Activated CD4-positive, CD25-positive, alpha-beta regulatory T cell treated with anti-CD3 and anti-CD28 coated beads, Interleukin-2, amount 50 U/mL, for 16 hours (primary cell): ENCODE measurements at places on chromosomes 6 and 20.

DNA sequence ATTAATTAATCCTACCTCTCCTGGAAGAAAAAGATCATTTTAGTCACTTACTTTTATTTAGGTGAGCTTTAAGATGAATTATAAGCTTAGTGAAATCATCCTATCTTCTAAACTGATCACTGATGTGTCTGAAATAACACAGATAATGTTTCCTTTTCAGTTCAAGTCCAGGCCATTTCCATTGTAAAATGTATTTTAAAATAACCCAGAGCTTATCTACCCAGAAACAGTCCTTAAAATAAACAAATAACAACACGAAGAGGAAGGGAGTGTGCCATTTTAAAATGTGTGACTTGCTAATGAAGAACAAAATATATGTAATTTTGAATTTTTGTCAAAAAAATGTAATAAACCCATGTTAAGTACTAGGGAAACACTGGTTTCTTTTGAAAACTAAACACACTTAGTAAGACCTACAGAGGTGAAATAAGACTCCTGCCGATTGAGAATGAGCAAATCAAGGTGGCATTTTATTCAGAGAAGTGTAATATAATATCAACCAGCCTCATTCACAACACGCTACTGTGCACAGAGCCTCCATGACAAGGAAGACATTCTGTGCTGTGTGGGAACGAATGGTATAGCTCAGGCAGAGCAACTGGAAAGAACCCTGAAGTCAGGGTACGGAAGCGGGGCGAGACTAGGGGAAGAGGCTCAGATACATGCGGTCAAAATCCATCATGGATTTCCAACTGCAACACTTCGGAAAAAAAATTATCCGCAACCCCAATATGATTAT lies 7.7 kb downstream of the LRP11 start:
- DNase-seq = no peak

DNA sequence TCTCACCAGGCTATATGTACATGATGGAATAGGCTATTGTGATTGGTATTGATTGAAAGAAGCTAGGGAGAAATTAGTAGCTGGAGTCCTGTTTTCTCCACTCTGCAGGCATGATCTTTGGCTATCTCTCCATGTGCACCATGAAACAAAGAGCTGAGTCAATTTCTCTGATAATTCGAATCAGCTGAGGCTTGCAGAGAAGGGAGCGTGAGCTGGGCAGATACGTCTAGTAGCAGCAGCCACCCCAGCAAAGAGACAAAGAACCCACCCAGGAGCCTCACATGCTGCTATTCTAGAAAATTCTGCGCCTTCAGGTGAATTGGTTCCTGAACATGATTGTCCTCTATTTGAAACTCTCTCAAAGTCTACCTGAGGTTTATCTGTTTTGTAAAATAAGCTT lies 6.9 kb upstream of the SGK1 start:
- no peak for DNase-seq

DNA sequence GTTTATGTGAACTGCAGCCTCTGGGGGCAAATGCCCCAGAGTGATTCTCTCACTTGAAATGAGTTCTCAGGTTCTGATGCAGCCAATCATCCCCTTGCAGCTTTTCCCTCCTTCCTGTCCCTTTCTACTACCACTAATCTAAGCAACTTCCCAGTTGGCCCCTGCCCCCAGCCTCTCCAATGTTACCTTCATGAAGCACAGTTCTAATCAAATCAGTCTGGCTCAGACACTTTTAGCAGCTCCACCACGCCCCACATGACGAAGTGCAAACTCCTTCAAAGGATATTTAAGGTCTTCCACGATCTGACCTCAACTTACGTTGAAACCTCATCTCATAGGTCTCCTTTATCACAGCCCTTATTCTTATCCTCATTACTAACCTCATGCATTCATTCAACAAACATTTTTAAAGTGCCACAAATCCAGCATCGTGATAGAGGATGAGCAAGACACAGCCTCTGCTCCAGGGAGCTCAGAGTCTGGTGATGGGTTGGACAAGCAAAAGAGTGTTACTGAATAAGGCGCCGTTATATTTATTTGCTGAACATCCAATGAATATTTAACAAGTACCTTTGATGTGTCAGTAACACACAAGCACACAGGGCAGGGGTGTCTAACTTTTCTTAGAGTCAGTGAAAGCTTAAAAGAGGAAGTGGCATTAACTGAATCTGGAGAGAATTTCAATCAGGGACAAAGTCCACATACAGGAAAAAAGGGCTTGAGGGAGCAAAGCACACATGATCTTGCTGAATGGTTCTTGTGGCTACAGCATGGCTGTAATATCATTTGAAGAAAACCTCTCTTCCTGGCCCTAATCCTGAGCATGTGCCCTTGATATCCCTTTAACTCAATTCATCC lies 20.4 kb upstream of the DTNBP1 start:
- DNase-seq = no peak

DNA sequence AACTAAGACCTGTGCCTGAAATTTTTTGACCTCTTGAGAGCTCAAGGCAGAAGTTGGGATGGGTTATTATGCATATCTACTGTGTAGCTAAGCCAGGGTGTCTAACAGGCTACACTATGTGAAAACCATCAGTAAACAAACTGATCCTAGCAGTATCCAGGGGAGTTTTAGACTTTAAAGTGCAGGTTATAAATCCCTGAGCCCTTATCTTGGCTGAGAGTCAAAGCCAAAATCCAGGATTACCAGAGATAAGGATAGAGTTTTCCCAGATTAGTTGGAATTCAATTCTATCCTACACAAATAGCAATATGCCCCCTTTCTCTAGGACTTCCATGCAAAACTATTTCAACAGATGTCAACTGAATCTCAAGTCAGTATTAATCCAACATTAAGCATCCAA lies 1229.7 kb downstream of the GRIK2 start:
- no peak for DNase-seq

DNA sequence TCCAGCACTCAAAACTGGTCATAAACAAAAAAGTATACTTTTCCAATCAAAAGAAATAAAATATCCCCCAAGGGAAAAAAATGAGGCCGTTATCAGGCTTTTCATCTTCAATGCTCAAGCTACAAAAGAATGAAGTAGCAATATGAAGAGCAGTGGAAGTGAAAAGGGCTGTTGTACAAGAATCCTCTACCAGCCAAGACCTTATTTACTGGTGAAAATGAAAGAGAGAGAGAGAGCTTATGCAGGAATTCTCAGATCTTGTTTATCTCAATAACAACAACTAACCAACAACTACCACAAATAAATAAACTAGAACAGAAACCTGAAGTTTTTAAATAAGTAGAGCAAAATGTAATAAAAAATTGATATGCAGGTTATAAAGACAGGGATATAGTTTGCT lies 400.6 kb downstream of the HDGFL1 start:
- no peak for DNase-seq

DNA sequence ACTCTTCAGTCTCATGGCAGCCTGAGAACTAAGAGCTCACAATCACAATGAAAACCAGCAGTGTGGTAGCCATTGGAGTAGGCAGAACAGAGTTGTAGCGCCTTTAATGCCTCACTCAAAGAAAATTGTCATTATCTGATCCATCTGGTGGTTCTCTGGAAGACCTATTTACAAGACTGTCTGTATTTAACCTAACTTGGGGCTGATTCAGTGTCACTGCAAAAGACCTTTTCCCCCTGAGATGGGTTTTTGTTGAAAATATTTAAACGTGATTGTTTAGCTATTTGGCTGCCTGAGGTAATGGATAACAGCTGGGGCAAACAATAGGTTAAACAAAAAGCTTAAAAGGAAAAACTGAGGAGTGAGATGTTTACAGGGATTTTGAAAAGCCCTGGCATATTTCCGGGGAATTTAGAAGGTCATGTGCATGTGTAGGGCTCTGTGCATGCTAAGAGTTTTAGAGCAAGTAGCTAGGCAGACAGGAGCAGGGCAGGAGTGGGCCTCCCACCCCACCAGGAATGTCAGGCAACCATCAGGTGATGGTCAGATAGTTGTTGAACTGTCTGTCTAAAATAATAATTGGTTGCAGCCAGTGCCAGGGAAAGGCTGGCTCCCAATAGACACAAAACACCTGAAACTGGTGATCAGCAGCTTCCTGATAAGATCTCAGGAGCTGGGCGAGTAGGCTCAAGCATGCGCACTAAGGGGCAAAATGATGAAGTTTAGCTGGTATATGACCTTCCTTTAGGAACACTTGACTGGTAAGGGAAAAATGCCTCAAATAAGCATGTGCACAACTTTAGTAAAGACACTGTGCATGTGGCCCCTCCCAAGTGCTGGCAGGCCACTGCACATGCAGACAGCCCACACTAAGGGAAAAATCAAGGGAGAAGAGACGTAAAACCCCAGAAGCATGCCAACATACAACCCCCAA lies 70.8 kb upstream of the AKIRIN2 start:
- no peak for DNase-seq

GRCh38 chr6:25434921-25435320 lies 155.7 kb downstream of the CARMIL1 start:
- DNase-seq = no peak

DNA sequence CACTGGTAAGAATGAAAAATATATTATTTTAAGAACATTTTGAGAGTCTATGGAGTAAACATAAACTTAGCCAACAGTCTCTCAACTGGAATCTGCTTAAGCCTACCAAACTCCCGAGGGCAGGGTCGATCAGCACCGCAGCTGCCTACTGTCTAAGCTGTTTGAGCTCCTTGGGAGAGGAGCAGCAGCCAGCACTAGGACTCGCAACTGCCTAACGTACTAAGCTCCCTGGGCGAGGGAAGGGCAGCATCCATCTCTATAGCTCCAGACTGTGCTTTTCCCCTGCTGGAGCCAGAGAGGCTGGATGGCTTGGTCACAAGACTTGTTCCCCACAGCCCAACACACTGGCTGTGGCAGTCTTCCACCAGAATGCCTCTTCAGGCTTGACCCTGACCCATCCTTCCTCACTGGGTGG lies 96.4 kb downstream of the MOXD1 start:
- no peak for DNase-seq

DNA sequence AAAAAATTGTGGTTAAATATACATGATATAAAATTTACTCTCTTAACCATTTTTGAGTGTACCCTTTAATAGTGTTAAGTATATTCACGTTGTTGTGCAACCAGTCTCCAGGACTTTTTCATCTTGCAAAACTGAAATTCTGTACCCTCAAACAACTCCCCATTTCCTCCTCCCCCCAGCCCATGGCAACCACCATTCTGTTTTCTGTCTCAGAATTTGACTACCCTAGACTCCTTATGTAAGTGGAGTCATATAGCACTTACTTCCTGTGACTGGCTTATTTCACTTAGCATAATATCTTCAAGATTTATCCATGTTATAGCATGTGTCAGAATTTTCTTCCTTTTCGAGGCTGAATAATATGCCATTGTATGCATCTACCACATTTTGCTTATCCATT lies 5.1 kb downstream of the VPS16 start:
- DNase-seq = no peak

DNA sequence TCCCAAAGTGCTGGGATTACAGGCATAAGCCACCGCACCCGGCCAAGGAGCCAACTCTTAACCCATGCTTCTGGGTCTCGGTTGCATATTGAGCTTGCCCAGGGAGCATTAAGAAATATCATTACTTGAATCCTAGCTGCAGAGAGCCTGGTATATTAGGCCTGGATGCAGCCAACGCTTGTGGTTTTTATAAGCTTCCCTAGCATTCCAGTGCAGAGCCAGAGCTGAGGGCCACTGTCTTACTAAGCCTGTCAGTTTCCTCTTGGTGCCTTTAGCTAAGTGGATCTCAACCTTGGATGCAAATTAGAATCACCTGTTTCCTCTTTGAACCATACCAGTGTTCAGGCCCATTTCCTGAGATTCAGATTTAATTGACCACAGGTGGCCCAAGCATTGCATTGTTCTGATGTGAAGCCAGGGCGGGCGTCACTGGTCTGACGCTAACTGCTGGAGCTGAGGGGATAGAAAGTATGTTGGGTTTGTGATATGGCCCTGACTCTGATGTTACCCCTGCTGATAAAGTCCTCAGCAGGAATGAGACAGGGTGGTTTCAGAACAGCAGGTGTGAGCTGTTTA lies 76.3 kb downstream of the BTBD3 start:
- no peak for DNase-seq

GRCh38 chr6:158158123-158158522 lies 9.9 kb downstream of the SERAC1 start:
- no peak for DNase-seq

- DNase-seq = no peak
These were observed 5.5 kb upstream of the SOX4 start for GRCh38 chr6:21587961-21588480.
